Fibroblast of lung (primary cell): ENCODE measurements at places on chromosomes 11 and 22. TPM values are rescaled to one million over a fixed set of nuclear protein-coding genes. Genes with fewer than 3 reads are reported as not detected.

The RAG2 gene
- total RNA-seq: not detected in 2 replicates

DNA sequence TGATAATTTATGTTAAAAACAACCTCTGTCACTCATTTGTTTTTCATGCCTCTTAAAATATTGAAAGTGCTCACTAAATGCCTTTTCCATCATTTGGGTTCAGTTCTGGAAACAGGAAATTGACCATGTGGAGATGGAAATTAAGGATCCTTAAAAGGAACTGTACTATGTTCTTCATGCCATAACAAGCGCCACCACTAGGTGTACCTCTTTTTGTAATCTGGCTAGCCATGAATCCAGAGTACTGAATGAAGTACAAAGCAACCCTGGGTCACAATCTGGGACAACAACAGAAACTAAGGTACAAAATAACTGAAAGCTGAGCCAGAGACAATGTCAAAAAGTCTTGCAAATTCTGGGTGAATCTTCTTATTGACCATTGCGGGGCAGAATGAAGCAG, 559.1 kb downstream of the FAM181B start:
- no peak for DNase-seq

The OR51I1 gene
- 0.17 and 0.26 TPM in 2 replicates for total RNA-seq

- no peak for DNase-seq
Measured at GRCh38 chr11:30603357-30603756, 17.2 kb upstream of the MPPED2 start.
